EH (cell line): ENCODE measurements at places on chromosomes 12 and 14.

DNA sequence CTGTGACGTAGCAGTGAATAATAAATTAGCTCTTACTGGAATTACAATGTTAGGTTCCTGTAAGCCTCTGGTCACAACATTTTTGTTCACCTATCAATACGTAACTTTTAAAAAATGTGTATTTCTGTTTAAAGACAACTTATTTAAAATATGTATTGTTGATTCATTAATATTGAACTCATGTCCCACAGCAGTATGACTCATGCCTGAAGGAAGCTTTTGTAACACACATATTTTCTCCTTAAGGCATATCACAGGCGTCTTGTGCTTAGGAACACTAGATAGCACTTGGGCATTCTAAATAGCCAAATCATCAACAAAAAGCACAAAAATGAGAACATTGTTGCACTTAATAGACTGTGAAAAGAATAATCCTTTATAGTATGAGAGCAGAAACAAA lies 92.5 kb downstream of the GPHN start:
- peak; percentile 34 for DNase-seq

- DNase-seq, result no peak
These were observed 13.3 kb downstream of the TNS2 start for GRCh38 chr12:53062977-53063707.

GRCh38 chr12:42756841-42757623 lies 167.5 kb upstream of the PRICKLE1 start:
- peak; percentile 91 for DNase-seq

DNA sequence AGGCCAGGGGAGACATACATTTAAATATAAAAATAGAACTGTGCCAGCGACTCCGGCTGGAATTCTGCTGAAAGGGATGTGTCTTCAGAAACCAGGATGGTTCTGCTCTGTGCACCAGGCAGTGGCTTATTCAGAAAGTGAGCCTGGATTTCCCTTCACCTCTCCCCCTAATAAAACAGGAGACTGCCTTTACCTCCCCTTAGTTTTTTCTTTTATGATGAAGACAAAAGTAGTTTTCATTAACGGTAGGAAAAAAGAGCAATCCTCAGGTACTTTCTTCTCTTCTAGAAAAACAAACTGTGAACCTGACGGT lies 346 bp downstream of the SLC7A8 start:
- DNase-seq, result peak; percentile 20

- peak; percentile 62 for DNase-seq
These were observed at the start of gene ZBTB42 for GRCh38 chr14:104800771-104801519. TSS of gene ZBTB42 (plus strand) at chr14:104801101. CDS start at chr14:104801198, 97 bp downstream.

- peak; percentile 67 for DNase-seq
These were observed at the start of gene SLC38A4 for GRCh38 chr12:46825591-46826414. TSS of gene SLC38A4 (minus strand) at chr12:46825997. CDS start at chr12:46793071, 32,926 bp downstream.

GRCh38 chr12:125185311-125185739 lies 120.1 kb downstream of the AACS start:
- DNase-seq, result no peak

- no peak for DNase-seq
These were observed 820.7 kb upstream of the FBXO33 start for GRCh38 chr14:40252817-40253447.

DNA sequence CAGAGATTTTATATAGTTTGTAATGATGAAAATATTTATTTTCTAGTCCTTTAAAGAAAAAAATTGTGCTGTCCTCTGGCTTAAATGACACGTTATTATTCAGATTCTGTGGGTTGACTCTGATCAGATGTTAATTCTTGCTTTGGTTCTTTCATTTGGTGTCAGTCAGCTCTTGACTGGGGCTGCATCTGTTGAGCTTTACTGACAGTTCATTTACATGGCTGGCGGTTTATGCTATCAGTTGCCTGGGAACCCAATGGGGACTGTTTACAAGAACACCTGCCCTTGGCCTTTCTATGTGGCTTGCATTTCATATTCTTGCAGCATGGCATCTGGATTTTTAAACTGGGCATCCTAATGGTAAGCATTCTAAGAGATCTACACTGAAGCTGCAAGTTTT lies 667.1 kb upstream of the FBXO33 start:
- DNase-seq, result no peak

DNA sequence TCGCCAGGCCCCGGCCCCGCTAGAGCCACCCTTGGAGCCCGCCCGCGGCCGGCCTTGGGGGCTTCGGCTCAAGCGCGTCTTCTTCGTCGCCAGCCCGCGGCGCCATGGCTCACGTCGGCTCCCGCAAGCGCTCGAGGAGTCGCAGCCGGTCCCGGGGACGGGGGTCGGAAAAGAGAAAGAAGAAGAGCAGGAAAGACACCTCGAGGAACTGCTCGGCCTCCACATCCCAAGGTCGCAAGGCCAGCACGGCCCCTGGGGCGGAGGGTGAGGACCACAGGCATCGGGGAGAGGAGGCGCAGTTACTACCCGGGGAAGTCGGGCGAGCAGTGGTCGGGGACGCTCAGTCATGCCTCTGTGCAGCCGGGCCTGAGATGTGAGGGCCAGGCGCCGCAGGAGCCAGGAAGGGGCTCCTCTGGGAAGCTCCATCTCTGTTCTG lies 573 bp downstream of the ARL6IP4 start:
- DNase-seq, result peak; percentile 34
